ENCODE measurements at places on chromosomes 12 and 14.

- DNase-seq, result no peak
Measured at GRCh38 chr14:71165121-71166031, 258.1 kb downstream of the PCNX1 start.

GRCh38 chr12:124745891-124746570, 117.6 kb downstream of the SCARB1 start:
- DNase-seq, result peak; percentile 84

DNA sequence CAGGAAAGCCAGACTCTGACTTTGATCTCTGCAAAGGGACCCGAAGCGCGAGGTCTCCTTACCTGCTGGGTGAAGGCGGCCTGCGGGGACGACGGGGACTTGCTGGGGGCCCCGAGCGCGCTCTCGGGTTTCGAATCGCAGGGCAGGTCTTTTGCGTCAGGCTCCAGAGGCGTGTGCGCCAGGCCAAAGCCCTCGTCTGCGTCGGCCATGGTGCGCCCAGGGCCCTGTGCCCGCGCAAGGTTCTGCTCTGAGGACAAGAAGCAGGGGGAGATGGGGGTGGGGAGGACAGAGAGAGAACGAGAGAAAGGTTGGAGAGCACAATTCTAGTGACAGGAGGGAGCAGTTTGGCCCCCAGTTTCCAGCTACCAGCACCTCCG, 2.3 kb downstream of the TBX5 start:
- no peak for DNase-seq

- DNase-seq, result no peak
Measured at GRCh38 chr14:74049876-74050495, 30.8 kb downstream of the BBOF1 start.

- no peak for DNase-seq
Measured at GRCh38 chr12:8453796-8454195, 2.0 kb upstream of the CLEC6A start.

DNA sequence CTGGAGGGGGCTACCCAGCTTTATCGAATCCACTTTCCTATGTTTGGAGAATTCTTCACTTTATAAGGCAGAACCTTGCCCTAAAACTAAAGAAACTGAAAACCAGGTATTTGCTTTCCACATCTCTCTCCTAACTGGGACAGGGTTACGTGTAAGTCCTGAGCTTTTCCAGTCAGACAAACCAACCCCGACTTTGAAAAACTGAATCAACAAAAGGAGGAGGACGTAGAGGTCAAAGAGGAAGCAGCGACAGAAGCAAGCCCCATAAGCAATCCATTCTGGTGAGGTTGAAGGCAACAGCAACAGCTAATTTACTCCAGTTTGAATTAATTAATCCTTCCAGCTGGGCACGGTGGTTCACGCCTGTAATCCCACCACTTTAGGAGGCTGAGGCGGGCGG, 47.2 kb downstream of the LRP6 start:
- DNase-seq, result no peak

- DNase-seq, result no peak
Measured at GRCh38 chr14:68701001-68701741, 91.7 kb downstream of the ZFP36L1 start.

- no peak for DNase-seq
Measured at GRCh38 chr12:118418385-118419057, 42.2 kb downstream of the SUDS3 start.

- DNase-seq, result no peak
Measured at GRCh38 chr12:47156167-47156736, 76.5 kb upstream of the AMIGO2 start.

DNA sequence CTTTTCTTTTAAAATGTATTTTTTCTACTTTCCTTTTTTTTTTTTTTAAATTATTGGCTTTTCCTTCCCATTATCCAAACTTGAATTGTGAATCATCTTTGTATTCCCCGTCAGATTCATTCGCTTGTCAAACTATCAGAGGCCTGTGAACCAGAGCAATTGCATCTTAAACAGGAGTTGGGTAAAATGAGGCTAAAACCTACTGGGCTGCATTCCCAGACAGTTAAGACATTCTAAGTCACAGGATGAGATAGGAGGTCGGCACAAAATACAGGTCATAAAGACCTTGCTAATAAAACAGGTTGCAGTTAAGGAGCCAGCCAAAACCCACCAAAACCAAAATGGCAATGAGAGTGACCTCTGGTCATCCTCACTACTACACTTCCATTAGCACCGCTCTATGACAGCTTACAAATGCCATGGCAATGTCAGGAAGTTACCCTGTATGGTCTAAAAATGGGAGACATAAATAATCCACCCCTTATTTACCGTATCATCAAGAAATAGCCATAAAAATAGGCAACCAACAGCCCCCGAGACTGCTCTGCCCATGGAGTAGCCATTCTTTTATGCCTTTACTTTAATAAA, 19.9 kb downstream of the FUT8 start:
- DNase-seq, result no peak

GRCh38 chr12:92065018-92065499, 80.6 kb downstream of the BTG1 start:
- DNase-seq, result no peak

DNA sequence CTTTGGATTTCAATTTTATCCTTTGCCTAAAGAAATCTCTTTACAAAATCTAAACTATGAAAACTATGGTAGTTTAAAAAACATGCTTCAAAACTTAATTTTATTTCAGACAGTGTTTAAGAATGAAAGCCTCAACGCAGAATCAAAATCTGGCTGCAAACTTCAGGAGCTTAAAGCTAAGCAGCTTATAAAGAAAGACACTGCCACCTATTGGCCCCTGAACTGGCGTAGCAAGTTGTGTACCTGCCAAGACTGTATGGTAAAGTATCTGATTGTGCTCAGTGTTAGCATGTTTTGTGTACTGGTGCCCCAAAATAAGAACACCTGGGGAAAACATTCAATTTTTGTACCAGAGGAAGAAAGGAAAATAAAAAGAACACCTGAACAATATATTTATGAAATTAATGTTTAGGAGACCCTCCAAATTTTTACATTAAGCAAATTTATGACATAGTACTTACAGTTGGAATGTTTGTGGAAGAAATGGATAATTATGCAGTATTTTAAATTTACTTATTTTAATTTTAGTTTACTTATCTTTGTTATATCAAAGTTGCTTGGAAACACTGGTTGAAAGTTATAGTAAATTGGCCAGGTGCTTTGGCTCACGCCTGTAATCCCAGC, 12.2 kb downstream of the UBR7 start:
- DNase-seq, result peak; percentile 46

DNA sequence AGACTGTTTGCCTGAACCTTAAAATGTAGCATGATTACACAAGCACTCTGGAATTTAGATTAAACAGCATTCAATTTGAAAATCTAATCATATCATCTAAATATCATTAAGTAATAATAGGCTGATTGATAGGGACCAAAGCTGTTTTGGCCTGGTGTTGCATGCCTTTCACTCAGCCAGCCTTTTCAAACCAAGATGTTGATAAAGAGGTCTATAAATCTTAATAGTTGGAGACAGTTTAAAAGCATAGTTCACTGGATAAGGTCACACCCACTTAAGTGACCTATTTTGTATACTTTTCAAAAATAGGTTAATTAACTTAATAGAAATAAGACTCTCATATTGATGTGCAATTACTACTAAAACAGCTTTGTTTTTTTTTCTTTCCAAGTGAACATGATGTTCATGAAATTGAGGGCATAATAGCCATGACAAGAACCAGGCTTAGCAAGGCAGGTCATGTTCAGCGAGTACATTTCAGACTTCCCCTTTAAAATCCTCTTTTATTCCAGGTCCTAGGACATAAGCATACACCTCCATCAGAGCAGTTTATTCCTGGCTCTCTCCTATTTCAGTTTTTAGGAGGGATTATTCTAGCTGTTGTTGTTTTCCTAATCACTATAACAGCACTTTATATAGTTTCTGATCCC, 349.0 kb downstream of the RAD51B start:
- no peak for DNase-seq

DNA sequence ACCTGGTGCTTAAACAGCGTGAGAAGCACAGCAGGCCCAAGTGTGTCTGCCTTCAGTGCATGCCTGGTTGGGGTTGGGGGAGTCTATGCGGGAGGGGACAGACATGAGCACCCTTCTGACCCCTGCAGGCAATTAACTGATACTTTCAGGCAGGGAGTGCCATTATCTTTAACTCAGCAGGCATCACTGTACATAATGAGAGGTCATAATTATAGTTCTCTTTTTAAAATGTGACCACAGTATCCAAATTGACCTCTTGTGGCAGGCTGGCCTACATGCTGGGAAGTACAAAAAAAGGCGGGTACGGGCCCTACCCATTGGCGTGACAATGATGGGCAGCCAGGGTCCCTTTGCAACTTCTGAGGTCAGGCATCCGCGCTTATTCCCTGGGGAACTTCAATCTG, 209.1 kb downstream of the FOXN3 start:
- peak; percentile 16 for DNase-seq

GRCh38 chr14:37669242-37669641, 73.8 kb downstream of the TTC6 start:
- no peak for DNase-seq

GRCh38 chr12:71162832-71163763, 5.3 kb upstream of the TSPAN8 start:
- DNase-seq, result no peak

DNA sequence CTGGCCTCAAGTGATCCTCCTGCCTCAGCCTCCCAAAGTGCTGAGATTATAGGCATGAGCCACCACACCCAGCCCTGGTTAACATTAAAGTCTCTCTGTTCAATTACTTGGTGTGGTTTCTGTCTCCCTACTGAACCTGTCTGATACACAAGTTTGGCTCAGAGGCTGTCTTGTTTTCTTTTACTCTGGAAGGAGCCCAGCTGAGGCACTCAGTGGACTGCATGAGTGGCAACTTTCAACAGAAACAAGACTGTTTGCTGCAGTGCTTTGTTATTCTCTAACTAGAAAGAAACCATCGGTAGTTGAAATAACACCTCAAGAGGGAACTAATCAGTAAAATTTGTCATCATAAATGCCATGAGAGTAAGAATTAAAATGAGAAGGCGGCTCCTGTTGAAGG, 238.7 kb downstream of the FOXN3 start:
- DNase-seq, result no peak

DNA sequence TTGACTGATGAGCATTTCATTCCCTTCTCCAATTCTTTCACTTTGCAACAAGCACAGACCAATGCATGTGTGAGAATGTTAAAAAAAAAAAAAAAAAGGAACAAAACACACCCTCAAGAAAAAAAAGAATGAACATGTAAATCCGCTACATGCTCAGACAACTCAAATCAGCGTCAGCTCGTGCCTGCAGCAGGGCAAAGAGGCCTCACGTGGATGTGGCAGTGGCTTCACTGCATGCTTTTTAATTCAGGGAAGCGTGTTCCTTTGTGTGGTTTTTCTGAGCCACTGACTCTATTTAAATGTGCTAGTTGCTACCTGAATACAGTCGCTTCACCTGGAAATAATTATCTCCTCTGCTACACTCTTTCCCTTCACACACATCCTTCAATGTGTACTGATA, 55.1 kb downstream of the PPP1R36 start:
- DNase-seq, result no peak

GRCh38 chr14:95237958-95238340, 80.6 kb upstream of the DICER1 start:
- DNase-seq, result no peak

- no peak for DNase-seq
Measured at GRCh38 chr14:56358851-56359614, 220.6 kb upstream of the TMEM260 start.

GRCh38 chr12:129909051-129910020, 5.5 kb upstream of the TMEM132D start:
- DNase-seq, result no peak

- peak; percentile 33 for DNase-seq
Measured at GRCh38 chr14:22375321-22375930, 213.6 kb downstream of the DAD1 start.

- no peak for DNase-seq
Measured at GRCh38 chr14:29925736-29926135, 1.9 kb downstream of the PRKD1 start.

GRCh38 chr14:89507521-89507920, 90.5 kb upstream of the FOXN3 start:
- DNase-seq, result no peak

DNA sequence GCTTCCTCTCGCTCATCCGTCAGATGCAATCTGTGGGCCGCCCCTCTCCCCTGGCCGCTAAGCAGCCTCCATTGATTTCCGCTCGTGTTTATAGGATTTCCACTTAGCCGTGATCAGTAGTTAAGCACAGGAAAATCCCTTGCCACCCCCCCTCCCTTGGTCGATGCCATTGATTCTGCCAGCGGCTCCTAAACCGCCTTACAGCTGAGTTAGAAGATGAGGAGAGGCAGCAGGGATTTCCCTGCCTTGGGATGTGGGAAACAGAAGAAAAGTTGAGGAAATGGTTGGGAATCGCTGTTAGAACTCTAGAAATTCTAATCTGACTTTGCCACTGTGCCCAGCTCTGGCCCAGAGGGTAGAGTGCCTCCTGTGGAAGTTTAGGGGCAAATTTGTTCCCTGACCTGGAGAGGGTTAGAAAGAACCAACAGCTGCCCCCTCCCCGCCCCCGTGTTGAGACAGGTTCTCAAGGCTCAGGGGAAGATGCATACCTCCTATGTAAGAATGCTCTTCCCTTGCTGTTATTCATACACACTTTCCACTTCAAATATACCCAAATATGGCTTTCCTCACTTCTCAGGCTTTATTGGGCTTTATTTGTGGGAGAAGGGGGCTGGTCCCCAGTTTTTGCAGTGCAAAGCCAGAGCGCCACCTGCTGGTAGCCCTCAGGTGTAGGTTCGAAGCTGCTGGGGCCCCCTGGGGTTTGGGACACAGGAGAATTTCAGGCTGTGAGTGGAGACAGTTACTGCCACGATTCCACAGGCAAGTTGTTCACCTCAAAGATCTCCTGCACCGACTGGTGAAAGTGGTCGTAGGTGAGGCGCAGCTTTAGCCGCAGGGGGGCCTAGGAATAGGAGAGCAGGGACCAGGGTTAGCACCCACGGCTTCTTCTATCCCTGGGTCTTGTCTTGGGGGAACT, 3.2 kb downstream of the THTPA start:
- peak; percentile 62 for DNase-seq

- DNase-seq, result no peak
Measured at GRCh38 chr14:29223947-29224346, 457.4 kb downstream of the FOXG1 start.

- peak; percentile 17 for DNase-seq
Measured at GRCh38 chr14:68306934-68307789, 485.7 kb downstream of the ZFP36L1 start.

DNA sequence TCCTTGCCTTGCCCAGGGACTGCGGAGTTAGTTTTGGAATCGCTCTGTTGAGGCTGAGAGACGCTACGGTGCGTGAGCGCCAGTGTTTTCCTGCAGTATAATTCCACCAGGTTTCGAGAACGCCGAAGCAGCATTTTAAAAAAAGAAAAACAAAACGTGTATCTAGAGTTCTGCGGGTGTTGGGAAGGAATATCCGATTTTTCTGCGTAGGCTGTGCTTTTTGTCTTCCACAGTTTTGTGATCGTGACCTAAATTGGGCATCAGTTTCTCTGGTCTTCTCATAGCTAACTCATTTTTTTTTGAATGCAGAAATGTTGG, 778 bp downstream of the DNM1L start:
- DNase-seq, result no peak

- peak; percentile 48 for DNase-seq
Measured at GRCh38 chr12:15322164-15323061, at the start of gene PTPRO. Gene PTPRO (plus strand): TSS chr12:15322508.

GRCh38 chr12:104280111-104280510, 23.4 kb upstream of the EID3 start:
- no peak for DNase-seq

Data from HEK293T (cell line).